Left colon (tissue), 2 donors: ENCODE measurements at places on chromosomes 2 and 18.

GRCh38 chr18:77088963-77089722 lies 43.4 kb downstream of the MBP start:
- DNase-seq = no peak

- no peak for DNase-seq
Observed at GRCh38 chr18:37298816-37299215, 266.8 kb downstream of the CELF4 start.

DNA sequence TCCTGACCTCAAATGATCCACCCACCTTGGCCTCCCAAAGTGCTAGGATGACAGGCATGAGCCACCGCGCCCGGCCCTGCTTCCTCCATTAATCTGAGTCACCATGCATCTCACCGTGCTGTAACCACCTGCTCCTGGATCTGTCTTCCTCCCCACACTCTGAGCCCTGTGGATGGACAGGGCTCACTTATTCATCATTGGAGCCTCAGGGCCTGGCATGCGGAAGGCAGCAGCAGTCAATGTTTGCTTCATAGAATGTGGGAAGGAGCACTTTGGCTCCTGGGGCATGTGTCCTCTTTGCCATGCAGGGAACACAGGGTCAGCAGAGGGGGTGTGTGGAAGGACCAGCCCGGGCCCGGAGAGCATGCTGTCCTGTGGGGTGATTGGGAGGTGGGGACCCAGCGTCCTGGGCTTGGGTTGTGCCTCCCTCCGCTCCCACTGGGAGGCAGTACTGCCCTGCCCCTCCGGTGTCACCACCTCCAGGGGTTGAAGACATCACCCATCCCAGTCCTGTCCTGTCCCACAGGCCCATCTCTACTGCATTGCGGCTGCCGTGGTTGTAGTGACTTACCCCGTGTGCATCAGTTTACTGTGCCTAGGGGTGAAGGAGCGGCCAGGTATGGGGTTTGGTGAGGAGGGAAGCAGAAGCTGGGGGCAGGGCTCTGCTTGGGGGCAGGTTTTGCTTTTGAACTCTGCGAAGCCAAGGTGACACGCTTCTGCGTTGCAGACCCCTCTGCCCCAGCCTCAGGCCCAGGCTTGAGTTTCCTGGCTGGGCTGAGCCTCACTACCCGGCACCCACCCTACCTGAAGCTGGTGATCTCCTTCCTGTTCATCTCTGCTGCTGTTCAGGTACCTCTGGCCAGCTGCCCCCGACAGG lies 11.5 kb downstream of the MFSD2B start:
- no peak for DNase-seq

GRCh38 chr18:34001376-34001775 lies 223.3 kb downstream of the NOL4 start:
- DNase-seq = peak; percentile 35

DNA sequence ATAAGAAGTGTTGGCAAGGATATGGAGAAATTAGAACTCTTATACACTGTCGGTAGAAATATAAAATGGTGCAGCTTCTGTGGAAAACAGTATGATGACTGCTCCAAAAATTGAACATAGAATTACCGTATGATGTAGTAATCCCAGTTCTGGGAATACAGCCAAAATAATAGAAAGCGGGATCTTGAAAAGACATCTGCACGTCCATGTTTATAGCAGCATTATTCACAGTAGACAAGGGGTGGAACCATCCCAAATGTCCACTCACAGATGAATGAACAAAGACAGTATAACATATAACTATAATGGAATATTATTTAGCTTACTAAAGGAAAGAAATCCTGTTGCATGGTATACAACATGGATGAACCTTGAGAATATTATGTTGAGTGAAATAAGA lies 257.7 kb downstream of the TDRD15 start:
- DNase-seq = no peak

DNA sequence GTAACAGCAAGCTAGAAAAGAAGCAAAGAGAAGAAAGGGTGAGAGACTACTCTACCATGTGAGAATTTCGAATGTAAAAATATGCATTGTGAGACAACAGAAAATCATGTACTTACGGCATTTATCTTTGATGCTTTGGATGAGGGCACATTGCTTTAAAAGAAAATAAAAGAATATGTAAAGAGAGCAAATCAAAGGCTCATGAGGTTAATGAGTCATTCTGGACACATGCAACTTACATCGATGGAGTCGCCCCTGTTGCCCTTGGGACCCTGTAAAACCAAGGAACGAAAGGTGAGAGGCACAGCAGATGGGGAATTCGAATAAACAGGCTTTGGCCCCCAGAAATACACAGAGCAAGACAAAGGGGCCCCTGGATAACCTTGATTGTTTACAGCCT lies 69.0 kb downstream of the COL6A3 start:
- DNase-seq = no peak

- no peak for DNase-seq
Observed at GRCh38 chr2:217055624-217056023, 195.8 kb upstream of the TNP1 start.

GRCh38 chr2:12501469-12502158 lies 215.1 kb upstream of the TRIB2 start:
- no peak for DNase-seq

- no peak for DNase-seq
Observed at GRCh38 chr2:27627963-27628766, 647 bp downstream of the CCDC121 start.

DNA sequence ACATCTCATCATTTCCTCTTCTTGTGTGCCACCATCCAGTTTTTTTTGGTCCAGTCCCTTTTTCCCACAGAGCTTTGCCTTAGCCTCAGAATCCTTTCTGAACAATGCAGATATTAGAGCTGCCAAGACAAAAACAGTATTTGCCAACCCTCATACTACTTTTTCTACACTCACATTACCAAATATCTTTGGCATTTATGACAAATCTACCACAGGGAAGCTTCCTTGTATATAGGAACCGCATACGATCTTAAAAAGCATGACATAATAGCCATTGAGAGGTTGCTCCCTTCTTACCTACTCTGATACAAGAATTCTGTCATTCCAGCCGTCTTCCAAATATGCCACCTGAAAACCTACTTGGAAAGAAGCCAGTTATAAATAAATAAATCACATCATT lies 9.4 kb downstream of the ZNF24 start:
- no peak for DNase-seq

DNA sequence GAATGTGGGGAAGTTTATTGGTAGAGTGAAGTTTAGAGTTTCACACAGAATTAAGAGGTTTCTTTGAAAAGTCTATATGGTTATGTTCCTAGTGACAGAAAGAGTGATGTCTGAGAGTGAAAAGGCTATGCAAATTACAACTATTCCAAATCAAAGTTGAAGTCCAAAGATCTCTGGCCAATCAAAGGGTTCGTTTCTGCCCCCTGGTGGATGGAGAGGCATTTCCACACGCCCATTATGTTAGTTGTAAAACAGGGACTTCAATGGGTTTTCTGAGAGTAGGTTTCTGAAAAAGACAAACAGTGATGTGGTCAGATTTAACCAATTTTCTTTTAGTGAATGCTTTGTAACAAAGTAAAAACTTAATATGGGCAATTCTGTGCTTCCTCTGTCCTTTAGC lies 441.5 kb upstream of the POU3F3 start:
- no peak for DNase-seq

- no peak for DNase-seq
Observed at GRCh38 chr18:8358033-8358765, 251.0 kb upstream of the RAB12 start.
